ENCODE measurements at places on chromosomes 4 and X.

DNA sequence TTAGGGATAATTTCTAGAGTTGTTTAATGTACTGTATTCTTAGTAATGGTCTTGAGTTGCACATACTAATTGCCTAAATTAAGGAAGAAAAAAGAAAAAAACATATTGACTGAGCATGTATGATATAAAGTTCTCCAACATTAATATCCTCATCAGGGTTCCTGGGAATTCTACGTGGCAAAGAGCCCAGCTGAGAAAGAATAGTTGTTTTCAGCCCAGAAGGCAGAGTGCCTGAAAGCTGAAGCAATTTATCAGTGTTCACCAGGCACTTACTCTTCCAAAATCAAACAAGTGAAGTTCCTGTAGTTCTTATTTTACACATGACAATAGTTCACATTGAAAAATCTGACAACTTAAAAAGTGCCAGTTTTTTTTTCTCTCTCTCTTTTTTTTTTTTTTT lies 27.7 kb downstream of the YIPF7 start:
- no peak for DNase-seq

GRCh38 chr4:145681956-145682355 lies 2.0 kb downstream of the C4orf51 start:
- no peak for DNase-seq

- DNase-seq: peak; percentile 92
Observed at GRCh38 chr4:6200011-6200921, at the start of gene JAKMIP1. JAKMIP1 (minus strand) TSS chr4:6200549; CDS start chr4:6112850, 87,699 bp downstream.

GRCh38 chr4:3771939-3772495 lies 5.8 kb downstream of the ADRA2C start:
- no peak for DNase-seq

DNA sequence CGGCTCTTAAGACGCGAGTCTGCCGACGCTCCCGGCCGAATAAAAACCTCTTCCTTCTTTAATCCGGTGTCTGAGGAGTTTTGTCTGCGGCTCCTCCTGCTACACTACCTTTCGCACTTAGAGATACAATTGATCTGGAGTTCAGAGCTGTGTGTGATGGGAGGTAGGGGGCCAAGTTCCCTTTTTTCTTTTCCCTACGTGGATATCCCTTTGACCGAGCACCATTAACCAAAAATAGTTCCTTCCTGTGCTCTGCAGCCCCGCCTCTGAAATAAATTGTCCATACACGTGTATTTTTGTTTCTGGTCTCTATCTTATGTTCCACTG lies 555 bp upstream of the PGM2 start:
- DNase-seq: peak; percentile 17

DNA sequence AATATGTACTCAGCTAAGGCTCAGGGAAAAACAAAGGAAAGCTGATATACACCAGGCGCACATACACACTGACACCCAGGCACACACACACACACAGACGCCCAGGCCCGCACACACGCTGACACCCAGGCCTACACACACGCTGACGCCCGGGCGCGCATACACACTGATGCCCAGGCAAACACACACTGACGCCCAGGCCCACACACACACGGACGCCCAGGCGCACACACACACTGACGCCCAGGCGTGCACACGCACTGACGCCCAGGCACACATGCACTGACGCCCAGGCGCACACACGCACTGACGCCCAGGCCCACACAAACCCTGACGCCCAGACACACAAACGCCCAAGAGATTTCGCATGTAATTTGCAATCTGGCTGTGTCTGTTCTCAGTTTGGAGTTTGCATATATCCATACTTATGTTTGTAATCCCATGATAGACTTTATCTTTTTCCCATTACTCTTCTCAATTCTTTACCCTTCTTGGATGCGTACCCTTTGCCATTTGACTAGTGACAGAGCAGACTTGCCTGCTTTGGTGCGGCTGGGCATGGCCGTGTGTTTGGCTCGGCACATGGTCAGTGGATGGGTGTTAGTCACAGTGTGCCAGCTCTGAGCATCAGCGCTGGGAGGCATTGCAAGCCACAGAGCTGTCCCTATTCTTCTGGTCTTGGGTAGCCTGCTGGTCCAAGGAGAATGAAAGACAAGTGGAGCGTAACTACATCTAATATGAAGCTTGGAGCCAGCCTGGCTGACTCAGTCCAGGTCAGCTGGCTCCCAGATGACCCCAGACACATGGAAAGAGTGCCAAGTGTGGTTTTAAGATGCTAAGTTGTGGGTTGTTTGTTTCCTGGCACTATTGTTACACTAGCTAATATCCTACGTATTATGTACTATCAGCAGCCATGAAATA lies 632.4 kb upstream of the ZFP42 start:
- no peak for DNase-seq

- no peak for DNase-seq
Observed at GRCh38 chrX:109281483-109282275, 200.2 kb downstream of the GUCY2F start.

DNA sequence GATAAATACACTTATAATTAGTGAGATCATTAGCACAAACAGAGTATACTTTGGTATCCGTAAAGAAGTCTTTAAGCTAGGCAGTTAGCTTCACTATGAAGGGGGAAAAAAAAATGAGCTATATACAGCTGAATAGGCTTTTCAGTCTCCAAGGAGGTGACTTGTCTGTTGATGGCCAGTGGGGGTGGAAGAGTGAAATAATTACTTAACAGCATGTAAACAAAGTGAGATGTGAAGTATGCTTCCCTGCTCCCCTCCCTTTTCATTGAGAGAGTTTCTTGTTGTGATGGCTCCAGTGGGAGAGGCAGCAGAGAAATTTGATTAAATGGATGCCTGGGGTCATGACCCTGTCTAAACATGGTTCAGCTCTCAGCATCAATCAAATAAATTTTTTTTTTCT lies 180.9 kb downstream of the DACH2 start:
- DNase-seq: no peak

- DNase-seq: no peak
Observed at GRCh38 chrX:10781847-10782530, 161.6 kb upstream of the MID1 start.

DNA sequence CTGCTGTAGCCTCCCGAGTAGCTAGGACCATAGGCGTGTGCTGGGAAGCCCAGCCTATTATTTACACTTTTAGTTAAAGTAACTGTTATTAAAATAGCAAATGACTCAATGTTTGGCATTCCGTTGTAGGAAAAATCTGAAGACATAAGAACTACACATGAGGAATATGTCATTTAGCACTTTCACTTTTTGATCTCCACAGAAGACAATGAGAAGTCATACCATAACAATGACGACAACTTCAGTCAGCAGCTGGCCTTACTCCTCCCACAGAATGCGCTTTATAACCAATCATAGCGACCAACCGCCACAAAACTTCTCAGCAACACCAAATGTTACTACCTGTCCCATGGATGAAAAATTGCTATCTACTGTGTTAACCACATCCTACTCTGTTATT lies 6.7 kb downstream of the GPR34 start:
- DNase-seq: peak; percentile 22

DNA sequence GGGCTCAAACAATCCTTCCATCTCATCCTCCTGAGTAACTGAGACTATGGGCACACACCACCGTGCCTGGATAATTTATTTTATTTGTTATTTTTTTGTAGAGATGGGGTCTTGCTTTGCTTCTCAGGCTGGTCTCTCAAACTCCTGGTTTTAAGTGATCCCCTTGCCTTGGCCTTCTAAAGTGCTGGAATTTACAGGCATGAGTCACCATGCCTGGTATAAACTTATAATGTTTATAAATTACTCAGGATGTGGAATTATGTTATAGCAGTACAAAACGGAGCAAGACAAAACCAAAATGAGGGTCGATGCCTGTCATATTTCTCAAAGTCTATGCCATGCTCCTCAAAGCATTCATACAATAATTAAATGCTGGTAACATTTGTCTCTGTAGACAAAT lies 29.8 kb upstream of the TEX13C start:
- no peak for DNase-seq
